ENCODE measurements at places on chromosomes 7 and 10. TPM values are rescaled to one million over a fixed set of nuclear protein-coding genes. Genes with fewer than 3 reads are reported as not detected.
A peak's percentile ranks its signal among the peaks of the same experiment; 100 is the strongest.

DNA sequence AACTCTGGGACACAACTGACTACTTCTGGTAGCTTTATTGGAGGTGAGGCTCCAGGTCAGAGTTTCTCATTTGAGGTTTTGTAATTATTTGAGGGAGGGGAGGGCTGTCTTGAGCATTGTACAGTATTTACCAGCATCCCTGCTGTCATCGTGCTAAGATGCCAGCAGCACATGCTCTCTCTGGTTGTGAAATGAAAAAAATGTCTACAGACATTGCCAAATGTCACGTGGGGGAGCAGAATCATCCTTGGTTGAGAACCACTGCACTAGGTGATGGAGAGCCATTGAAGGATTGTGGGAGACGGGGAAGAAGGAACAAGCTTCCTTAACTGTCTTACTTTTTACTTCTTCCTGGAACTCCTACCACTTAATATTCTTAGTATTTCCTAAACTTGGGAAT lies 5.0 kb downstream of the SEPTIN7 start:
- H3K27ac ChIP-seq = peak overlapping the region; percentile 1
- no peak for DNase-seq
- peaks cover 39% of the 10 kb centered on the region for H3K36me3 ChIP-seq
- H3K4me3 ChIP-seq = no peak overlapping the region
- H3K27me3 ChIP-seq = no peaks in the 10 kb centered on the region

DNA sequence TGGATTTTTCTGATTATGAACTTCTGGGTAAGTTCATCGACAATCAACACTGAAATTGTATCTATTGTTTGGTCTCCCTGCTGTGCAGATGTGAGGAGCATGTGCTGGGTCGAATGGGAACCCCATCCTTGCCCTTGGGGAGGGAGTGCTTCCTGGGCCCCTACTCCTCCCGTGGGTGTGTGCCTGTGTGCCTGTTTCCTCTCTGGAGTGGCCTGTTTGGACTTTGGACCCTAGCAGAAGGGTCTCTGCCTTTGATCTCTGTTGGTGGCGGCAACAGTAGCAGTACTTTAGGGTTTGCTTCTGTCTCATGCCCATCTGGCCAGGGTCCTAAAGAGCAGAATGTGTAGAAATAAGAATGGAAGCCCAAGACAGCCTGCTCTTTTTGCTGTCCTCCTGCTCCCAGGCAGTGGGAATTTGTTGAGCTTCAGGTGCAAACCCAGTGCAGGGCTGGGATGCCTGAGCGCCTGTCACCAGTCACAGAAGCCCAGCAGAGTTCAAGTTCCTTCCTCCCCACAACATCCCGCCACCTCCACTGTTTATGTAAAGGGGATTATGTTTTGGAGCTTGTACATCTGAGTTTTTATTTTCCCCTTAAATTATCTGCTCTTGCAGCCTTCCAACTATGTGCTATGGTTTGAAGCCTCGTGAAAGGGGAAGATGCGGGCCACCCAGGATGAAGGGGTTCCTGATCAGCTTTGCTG lies 1.5 kb upstream of the TACR2 start:
- no peak for DNase-seq
- no peaks in the 10 kb centered on the region for H3K36me3 ChIP-seq

DNA sequence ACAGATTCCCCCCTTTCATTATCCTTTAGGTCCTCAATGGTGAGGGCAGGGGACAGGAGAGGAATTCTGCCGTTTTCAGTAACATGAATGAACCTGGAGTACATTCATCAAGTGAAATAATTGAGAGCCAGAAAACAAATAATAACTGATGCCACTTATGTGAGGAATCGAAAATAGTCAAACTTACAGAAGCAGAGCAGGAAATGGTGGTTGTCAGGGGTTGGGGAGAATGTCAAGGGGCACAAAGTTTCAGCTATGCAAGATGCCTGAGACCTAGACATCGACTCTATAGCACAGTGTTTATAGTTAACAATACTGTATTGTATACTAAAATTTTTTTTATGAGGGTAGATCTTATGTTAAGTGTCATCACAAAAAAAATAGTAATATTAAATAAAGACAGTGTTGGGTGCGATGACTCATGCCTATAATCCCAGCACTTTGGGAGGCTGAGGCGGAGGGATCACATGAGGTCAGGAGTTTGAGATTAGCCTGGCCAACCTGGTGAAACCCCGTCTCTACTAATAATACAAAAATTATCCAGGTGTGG lies 1219.8 kb downstream of the GATA3 start:
- no peak overlapping the region for H3K27ac ChIP-seq
- no peaks in the 10 kb centered on the region for H3K36me3 ChIP-seq
- no peak for DNase-seq
- H3K4me3 ChIP-seq = peak overlapping the region; percentile 9
- H3K4me1 ChIP-seq = peaks cover 6% of the 10 kb centered on the region
- H3K27me3 ChIP-seq = peaks cover 28% of the 10 kb centered on the region

GRCh38 chr7:116671681-116672595 lies at the start of gene MET:
TSS of gene MET (plus strand) at chr7:116672196. CDS start at chr7:116699085, 26,889 bp downstream.
- H3K27me3 ChIP-seq = peaks cover 72% of the 10 kb centered on the region
- H3K36me3 ChIP-seq = no peaks in the 10 kb centered on the region
- peak; percentile 64 for DNase-seq
- H3K27ac ChIP-seq = no peak within 1 kb of the TSS
- H3K4me3 ChIP-seq = peak within 1 kb of the TSS; percentile 62

- no peak overlapping the region for H3K27ac ChIP-seq
- peaks cover 46% of the 10 kb centered on the region for H3K4me1 ChIP-seq
- peaks cover 28% of the 10 kb centered on the region for H3K36me3 ChIP-seq
- H3K4me3 ChIP-seq = no peak overlapping the region
- DNase-seq = no peak
These were observed 75.3 kb downstream of the JMJD1C start for GRCh38 chr10:63390521-63390920.

DNA sequence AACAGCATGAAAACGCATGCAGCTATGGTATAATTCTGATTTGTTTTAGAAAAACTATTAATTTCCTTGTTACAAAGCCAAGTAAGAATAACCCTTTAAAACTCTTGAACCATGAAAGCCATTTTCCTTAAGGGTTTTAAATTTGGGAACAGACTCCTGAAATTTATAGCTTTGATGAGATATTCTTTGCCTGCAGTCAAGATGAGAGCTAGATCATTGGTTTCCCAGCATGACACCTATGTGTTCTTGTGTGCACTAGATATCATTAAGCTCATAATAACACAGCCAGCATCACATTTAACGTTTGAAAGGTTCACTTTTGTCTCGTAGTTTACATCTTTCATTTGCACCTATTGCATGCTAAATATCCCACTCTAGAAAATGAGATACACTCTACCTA lies 202.2 kb downstream of the PHF14 start:
- H3K27me3 ChIP-seq = no peaks in the 10 kb centered on the region
- no peak for DNase-seq
- peaks cover 5% of the 10 kb centered on the region for H3K4me1 ChIP-seq
- H3K36me3 ChIP-seq = no peaks in the 10 kb centered on the region
- no peak overlapping the region for H3K4me3 ChIP-seq
- H3K27ac ChIP-seq = no peak overlapping the region

GRCh38 chr7:55527307-55527706 lies 45.0 kb downstream of the VOPP1 start:
- DNase-seq = no peak
- peaks cover 15% of the 10 kb centered on the region for H3K36me3 ChIP-seq
- H3K27me3 ChIP-seq = peaks cover 8% of the 10 kb centered on the region
- H3K4me1 ChIP-seq = peaks cover 34% of the 10 kb centered on the region
- no peak overlapping the region for H3K4me3 ChIP-seq

DNA sequence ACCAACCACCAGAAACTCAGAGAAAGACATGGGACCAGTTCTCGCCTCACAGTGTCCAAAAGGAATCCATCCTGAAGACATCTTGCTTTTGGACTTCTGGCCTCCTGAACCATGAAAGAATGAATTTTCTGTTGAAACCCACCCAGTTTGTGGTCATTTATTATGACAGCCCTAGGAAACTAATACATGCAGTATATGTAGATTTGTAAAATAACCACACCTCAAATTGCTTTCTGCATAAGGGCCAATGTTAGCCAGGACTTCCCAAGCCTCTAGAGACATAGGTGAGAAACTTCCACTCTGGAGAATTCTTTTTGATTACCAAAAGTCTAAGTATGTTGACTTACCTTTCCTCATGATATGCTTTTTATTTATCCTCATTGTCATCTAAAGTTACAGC lies 210.5 kb upstream of the SP4 start:
- H3K36me3 ChIP-seq = no peaks in the 10 kb centered on the region
- no peak overlapping the region for H3K27ac ChIP-seq
- DNase-seq = no peak
- H3K4me1 ChIP-seq = peaks cover 1% of the 10 kb centered on the region
- H3K4me3 ChIP-seq = no peak overlapping the region

GRCh38 chr7:94420328-94420727 lies 25.6 kb downstream of the COL1A2 start:
- no peaks in the 10 kb centered on the region for H3K4me1 ChIP-seq
- no peak overlapping the region for H3K27ac ChIP-seq
- H3K27me3 ChIP-seq = peaks cover 8% of the 10 kb centered on the region
- H3K4me3 ChIP-seq = no peak overlapping the region
- no peak for DNase-seq

- DNase-seq = no peak
- H3K27me3 ChIP-seq = no peaks in the 10 kb centered on the region
- H3K36me3 ChIP-seq = peaks cover 44% of the 10 kb centered on the region
- H3K4me3 ChIP-seq = no peak overlapping the region
These were observed 151.3 kb downstream of the GALNT11 start for GRCh38 chr7:152176797-152177196.

GRCh38 chr10:44064987-44065787 lies 319.7 kb downstream of the CXCL12 start:
- H3K4me1 ChIP-seq = no peaks in the 10 kb centered on the region
- no peak overlapping the region for H3K27ac ChIP-seq
- H3K27me3 ChIP-seq = peaks cover 3% of the 10 kb centered on the region
- H3K4me3 ChIP-seq = no peak overlapping the region
- DNase-seq = no peak

Gene OPN4
- not detected for total RNA-seq

Gene POLR2J3
- total RNA-seq = 51.0 TPM

Measured in activated CD8-positive, alpha-beta memory T cell treated with anti-CD3 and anti-CD28 coated beads, Interleukin-2, amount 10 ng/mL, durations not matched to agents 7 days and 5 days (primary cell).